Naive thymus-derived CD4-positive, alpha-beta T cell (primary cell): ENCODE measurements at places on chromosomes 5 and 9.

- DNase-seq, result no peak
Observed at GRCh38 chr9:27386571-27387091, 89.7 kb upstream of the EQTN start.

DNA sequence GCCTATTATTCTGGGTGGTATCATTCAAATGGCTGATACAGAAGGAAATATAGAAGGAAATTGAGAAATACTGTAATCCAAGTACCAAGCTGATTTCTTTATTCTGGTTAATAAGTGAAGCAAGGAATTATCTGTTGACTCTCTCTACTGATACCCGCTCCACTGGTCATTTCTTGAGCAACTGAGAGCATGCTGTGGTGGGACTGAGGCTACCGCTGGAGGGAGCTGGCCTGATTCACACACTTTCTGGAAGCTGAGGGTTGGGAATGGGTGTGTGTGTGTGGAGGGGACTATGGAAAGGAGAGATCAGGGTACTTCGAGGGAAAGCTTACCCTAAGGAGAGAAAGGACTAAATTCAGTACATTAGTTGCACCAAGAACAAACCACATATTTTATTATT, 104.1 kb downstream of the UGCG start:
- no peak for DNase-seq

DNA sequence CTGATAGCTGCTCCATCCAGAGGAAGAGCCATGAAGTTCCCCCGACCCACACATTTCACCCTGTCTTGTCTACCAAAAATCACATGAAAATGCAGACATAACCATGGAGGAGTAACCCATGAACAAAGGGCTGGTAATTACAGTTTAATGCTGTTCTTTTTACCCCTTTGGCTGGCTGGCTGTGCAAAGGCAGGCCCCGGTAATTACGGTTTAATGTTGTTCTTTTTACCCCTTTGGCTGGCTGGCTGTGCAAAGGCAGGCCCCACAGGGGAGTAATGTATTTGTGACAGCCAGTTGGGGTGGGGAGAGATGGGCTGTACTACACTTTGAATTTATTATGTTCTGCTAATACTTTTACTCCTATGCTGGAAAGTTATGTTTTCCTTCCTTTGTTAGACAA, 41.7 kb downstream of the PIK3R1 start:
- no peak for DNase-seq

GRCh38 chr5:11398728-11399127, 505.5 kb downstream of the CTNND2 start:
- no peak for DNase-seq

DNA sequence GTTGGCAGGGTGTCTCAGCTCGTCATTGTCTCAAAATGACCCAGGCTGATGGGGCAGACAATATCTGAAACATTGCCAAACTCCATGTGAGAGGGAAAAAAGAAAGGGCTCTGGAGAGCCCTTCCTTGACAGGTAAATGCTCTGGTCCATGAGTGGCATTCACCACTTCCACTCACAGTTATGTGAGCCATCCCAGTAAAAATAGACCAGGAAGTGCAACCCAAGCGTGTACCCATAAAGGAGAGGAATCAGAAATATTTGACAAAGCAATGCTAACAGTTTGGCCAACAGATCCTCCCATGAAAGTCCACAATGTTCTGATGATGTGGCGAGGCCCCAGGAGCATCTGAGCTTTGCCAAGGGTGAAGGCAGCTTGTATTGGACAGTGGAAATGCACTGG, 49.4 kb downstream of the ASTN2 start:
- no peak for DNase-seq

- no peak for DNase-seq
Observed at GRCh38 chr9:19216466-19216865, 14.0 kb upstream of the DENND4C start.

DNA sequence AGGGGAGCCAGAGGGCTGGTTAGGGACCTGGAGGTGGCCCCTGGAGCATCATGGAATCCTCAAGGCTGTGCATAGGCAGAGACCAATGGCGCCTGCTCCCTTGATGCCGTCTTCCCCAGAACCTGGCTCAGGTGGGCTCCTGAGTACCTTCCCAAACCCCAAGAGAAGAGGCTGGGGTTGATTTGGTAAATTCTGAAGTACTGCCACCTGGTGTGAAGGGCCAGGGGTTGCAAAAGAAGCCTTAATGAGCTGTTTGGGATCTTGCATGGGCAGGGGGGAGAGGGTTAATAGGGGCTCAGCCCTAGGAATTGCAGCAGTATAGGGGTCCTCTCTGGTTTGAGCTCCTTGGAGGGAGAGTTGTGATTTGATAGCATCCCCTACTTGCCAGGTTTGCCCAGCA, 52.1 kb downstream of the CYSTM1 start:
- DNase-seq, result no peak

DNA sequence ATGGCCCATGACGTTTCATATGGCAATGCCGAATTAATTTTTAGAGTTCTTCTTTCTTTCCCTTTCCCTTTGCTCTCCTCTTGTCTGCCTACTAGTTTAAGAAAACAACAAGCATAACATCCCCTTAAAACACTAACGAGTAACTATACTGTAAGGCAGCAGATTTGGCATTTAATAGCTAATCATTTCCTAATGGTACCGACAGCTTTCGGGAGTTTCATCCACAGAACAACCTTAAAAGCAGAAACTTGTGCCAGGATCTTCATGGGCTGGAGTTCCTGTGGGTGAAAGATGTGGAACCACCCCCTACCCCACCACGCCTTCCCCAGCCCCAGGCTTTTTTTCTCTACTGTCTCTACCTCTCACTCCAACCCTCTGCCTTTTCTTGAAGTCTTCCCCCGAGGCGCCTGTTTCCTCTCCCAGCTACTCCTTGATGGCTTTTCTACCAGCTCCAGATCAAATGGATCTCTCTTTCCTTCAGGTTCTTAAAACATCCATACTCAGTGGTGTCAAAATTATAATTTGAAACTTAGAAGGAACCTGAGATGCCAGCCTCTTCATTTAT, 319.5 kb downstream of the PIK3R1 start:
- no peak for DNase-seq

DNA sequence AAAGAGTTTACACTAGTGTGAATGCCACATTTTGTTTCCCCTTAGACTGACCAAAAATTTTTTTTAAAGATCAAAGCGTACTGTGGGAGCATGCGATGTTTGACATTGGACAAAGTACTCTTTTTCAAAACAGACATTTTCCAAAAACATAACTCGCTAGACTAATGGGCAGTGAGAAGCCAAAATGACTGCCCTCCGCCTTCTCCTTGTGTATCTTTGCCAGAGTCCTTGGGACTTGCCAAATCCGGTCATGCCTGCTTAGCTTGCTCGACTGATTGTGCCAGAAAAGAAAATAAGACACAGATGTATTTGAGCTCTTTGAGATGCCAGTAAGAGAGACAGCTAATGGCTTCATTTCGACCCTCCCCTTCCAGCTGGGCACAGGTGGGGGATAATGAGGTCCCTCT, 157.5 kb downstream of the MAPKAP1 start:
- DNase-seq, result no peak

GRCh38 chr9:114223564-114224246, 68.4 kb downstream of the COL27A1 start:
- DNase-seq, result no peak
